ENCODE measurements at places on chromosomes 2 and 18.

DNA sequence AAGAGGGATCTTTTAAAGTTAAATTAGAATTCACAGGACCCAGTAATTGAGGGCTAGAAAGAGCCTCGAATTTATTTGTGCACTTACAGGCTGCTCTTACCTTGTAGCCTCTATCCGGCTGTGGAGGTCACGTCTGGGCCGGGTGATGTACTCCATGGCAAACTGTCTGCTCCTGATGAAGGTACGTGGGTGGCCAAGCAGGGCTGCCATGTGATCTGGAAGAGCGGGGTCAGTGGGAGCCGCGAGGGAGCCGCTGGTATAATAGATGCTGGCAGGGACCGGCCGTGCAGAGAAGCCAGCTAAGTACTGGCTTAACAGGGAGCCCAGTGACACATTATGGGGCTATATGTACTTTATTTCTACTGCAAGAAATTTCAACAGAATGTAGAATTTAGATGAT, 59.2 kb downstream of the ADI1 start:
- no peak for DNase-seq

GRCh38 chr2:134193006-134193405, 60.9 kb upstream of the MGAT5 start:
- DNase-seq: no peak

DNA sequence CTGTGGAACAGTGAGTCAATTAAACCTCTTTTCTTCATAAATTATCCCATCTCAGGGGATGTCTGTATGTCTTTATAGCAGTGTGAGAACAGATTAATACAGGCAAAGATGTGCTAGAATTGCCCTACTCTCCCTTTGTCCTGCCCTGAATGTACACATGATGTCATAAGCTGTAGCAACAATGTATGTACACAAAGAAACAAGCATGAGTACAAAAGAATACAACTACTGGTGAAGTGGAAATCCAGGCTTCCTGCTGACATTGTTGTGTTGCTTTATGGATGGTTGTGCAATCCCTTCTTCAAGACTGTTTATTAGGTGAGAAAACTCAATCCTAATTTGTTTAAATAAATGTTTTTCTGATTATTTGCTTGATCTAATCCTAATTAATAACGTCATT, 446.6 kb downstream of the DSC3 start:
- no peak for DNase-seq

- no peak for DNase-seq
Measured at GRCh38 chr2:17571681-17572080, 31.2 kb downstream of the VSNL1 start.

GRCh38 chr2:175755169-175755568, 246.9 kb downstream of the LNPK start:
- DNase-seq: no peak

DNA sequence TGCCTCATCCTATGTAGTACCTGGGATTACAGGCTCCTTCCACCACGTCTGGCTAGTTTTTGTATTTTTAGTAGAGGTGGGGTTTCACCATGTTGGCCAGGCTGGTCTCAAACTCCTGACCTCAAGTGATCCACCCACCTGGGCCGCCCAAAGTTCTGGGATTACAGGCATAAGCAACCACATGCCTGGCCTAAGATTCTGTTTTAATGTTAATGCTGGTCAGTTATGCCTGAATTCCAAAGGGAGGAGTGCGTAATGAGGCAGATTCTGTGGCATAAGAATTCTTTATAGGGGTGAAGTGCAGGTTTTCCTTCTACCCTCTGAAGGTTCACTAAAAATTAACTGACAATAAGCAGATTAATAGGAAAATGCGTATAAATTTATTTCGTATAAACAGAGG, 1343.8 kb upstream of the LRRTM1 start:
- no peak for DNase-seq

Measured in esophagus squamous epithelium (tissue), 5 donors.